ENCODE measurements at places on chromosomes 6 and 20.

- no peak for DNase-seq
Measured at GRCh38 chr6:87904011-87904410, 143.6 kb upstream of the SPACA1 start.

DNA sequence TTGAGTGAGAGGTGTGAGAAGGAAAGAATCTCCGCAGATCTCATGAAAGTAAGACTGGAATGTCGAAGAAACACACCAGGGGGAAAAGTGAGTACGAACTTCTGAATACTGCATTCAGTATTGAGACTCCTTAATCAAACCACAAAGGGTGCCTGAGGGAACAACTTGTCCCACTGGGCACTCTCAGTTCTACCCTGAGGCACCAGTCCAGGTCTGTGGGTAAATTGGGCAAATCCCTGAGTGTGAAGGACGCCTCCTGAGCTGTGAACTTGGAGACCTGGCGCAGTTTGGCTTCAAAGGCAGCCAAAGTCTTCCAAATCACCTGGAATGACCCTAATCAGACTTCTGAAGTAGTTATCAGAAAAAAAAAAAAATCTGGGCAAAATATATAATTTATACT lies 329.7 kb downstream of the BTBD9 start:
- DNase-seq, result no peak

DNA sequence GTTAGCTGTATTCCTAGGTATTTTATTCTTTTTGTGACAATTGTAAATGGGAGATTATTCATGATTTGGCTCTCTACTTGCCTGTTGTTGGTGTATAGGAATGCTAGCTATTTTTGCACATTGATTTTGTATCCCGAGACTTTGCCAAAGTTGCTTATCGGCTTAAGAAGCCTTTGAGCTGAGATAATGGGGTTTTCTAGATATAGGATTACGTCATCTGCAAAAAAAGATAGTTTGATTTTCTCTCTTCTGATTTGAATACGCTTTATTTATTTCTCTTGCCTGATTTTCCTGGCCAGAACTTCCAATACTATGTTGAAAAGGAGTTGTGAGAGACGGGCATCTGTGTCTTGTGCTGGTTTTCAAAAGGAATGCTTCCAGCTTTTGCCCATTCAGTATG lies 163.2 kb upstream of the UST start:
- no peak for DNase-seq

- peak; percentile 35 for DNase-seq
Measured at GRCh38 chr6:128803911-128804310, 79.0 kb upstream of the LAMA2 start.

GRCh38 chr6:24004062-24004461 lies 122.0 kb upstream of the NRSN1 start:
- DNase-seq, result peak; percentile 2

DNA sequence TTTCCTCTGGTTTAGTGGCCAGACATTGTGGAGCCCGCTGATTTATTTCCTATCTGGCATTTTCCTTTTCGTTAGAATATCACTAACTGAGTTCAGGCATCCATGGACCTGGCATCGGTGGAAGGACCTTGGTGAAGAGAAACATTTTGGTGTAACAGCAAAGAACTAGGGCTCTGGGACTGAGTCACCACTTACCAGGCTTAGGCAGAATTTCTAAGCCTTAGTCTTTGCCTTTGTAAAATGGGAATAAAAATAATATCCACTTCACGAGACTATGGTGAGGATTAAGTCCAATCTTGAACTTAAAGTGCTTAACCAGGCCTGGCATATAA lies 42.0 kb upstream of the ENPP1 start:
- no peak for DNase-seq

- no peak for DNase-seq
Measured at GRCh38 chr6:38493931-38494547, 145.7 kb downstream of the BTBD9 start.

DNA sequence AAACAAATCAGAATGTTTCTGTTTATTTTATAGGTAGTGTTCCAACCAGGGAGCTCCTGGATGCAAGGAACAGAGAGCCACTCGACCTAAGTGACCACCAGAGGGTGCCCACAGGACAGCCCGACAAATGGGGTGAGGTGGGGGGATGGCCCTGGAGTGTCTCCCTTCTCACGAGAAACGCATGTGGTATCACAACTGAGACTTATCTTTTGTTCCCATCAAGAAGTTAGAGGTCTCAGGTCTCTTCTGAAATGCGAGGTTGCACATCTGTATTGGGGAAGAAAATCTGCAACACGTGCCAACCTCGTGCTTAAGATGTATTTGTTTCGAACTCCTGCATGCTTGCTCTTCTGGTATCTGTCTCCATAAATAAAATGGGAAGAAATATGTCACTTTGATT lies 104.0 kb downstream of the ISM1 start:
- DNase-seq, result no peak

DNA sequence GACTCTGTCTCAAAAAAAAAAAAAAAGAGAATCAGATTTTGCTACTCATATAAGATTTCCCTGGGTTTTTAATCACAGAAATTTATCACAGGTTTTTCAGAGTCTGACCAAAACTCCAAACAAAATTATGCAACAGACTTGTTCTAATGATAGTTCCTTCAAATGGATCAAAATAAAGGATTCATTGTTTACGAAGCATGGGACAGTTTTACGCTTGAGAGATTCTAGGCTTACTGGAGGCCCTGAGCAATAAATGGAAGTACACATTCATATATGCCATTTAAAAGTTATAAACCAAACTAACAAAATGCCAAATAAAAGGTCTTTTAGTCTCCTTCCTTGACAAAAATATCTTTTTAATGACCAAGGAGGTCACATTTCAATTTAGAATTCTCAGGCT lies 245.1 kb upstream of the KCNQ5 start:
- DNase-seq, result no peak

DNA sequence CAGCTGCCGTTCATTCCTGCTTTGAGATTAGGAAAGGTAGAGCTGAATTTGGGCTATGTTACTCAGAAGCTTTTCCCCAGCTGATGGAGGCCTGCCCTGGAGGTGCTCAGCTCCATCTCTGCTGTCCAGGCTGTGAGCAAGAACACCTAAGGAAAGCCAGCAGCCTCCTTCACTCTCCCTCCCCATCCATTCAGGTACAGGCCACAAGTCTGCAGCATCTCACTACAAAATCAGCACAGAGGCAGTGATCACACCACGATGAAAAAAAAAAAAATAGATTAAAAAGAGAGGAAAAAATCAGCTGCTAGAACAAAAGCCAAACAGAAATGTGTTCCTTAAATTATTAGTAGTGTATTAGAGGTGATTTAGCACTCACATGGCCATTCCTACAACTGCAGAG lies 515.0 kb downstream of the CDH26 start:
- no peak for DNase-seq

GRCh38 chr6:121597654-121598053 lies 162.2 kb downstream of the GJA1 start:
- peak; percentile 34 for DNase-seq

DNA sequence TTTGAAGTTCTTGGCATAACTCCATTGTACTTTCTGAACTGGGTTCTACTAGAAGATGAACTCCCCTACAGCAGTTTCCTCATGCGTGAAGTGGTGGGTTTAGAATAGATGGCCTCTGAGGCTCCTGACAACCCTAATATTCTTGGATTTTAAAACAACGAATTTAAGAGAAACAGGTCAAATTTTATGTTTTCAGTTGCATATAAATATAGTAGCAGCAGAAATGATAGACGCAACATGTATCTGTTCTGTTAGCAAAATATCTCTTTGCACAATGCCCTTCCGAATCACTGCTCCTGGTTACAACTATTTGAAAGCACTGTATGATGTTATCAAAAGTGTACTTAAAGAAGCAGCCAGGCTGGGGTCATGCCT lies 247.2 kb downstream of the TBC1D7 start:
- DNase-seq, result no peak

GRCh38 chr20:10853176-10853575 lies 179.4 kb upstream of the JAG1 start:
- DNase-seq, result no peak

DNA sequence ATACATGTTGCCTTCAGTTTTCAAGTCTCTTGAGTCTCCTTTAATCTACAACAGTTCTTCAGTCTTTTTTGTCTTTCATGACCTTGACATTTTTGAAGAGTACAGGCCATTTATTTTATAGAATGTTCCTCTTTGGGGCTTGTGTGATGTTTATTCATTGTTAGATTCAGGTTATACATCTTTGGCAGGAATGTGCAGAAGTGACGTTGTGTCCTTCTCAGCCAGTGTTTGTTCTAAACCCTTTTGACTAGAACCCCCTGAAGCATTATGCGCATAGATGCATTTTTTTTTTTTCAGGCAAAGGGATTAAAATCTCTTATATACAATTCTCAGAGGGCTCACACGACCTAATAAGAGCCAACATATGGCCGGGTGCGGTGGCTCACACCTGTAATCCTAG lies 11.2 kb upstream of the NCOA5 start:
- no peak for DNase-seq

DNA sequence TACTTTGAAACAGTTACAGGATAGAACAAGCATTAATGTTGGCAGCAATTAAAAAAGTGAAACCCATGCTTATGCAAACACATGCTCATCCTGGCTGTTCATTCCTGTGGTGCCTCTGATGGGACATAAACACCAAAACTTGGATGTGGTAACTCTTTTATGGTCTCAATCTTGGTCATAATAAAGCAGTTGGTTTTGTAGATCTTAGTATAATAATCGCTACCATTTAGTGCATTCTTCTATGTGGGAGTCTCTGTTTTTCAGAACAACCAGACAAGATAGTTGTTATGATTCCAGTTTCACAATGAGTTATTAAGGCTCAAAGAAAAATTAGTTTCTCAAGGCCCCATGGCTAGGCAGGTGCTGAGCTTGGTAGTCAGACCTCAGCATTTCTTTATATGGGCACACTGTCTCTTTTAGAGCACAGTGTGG lies 184.0 kb downstream of the UTRN start:
- DNase-seq, result no peak

DNA sequence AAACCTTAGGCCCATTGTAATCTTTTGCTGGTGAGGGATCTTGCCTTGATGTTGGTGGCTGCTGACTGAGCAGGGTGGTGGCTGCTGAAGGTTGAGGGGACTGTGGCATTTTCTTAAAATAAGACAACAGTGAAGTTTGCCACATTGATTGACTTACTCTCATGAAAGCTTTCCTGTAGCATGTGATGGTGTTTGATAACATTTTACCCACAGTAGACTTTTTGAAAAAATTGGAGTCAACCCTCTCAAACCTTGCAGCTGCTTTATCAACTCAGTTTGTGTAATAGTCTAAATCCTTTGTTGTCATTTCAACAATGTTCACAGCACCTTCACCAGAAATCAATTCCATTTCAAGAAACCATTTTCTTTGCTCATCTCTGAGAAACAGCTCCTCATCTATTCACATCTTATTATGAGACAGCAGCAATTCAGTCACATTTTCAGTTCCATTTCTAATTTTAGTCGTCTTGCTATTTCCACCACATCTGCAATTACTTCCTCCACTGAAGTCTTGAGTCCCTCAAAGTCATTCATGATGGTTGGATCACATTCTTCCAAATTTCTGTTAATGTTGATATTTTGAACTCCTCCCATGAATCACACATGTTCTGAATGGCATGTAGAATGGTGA lies 37.2 kb downstream of the CST9L start:
- no peak for DNase-seq

- no peak for DNase-seq
Measured at GRCh38 chr6:109718991-109719390, 27.9 kb downstream of the FIG4 start.

GRCh38 chr20:58169450-58169849 lies 59.0 kb downstream of the ANKRD60 start:
- DNase-seq, result peak; percentile 79

DNA sequence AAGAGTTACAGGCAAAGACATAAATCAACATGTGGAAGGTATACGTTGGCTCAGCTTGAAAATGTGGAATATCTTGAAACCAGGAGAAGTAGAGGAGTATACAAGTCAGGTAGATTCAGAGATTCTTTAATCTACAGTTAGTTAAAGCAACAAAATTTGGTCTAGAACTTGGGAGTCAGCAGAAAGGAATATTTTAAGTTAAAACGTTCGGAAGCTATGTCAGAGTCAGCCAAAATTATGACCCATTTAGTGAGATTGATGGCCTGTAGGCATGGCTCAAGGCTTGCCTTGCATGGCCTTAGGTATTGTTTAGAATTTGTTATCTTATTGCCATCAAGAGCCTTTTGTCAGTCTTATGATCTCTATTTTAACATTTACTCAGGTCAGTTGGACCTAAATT lies 94.1 kb upstream of the TMEM181 start:
- DNase-seq, result no peak

- no peak for DNase-seq
Measured at GRCh38 chr6:143251288-143251687, 190.6 kb downstream of the AIG1 start.

- DNase-seq, result no peak
Measured at GRCh38 chr6:27922949-27923348, 10.8 kb upstream of the OR2B2 start.
